ENCODE measurements at places on chromosomes 7 and 10.

DNA sequence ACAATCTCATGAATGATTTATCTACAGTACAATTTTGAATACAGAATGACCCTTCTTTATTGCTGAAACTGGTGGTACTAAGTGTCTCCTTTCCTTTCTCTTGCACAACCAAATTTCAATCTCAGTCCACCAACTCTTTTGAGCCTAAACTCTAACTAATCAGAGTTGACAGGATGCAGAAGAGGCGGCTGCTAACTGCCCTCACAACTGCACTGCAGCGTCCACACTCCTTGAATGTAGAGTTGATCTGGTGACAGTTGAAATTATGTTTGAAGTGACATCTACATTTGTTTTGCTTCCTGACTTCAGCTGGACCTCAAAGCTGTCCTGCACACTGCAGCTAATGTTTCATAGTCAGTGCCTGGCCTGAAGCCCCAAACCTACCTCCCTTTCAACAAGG lies 139.6 kb downstream of the ZMYND11 start:
- DNase-seq = no peak

DNA sequence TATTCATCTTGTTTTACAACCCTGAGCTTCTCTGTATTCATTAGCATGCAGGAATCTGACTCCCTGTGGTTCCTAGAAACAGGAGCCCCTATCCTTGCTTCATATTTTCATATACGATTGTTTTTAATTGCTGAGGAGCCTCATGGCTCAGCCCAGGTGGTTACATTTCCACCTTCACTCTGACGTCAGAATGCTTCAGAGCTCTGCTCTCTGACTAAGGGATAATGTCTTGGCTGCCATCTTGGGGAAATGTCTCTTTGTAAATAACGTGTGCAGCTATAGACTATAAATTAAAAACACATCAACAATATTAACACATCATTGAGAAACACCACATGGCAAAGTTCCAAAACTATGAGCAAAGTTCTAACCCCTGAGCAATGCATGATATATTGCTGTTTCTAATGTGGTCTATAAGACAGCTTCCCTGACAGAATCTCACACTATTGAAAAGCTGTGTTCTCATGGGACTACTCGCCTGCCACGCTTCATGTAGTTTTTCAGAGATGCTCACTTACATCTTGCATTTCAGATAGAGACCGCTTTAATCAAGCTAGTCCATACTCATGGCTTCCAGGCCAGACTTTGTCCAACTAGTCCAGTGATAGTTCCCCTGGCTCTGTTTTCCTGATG lies 227.0 kb downstream of the SORCS3 start:
- no peak for DNase-seq

GRCh38 chr7:83643739-83644138 lies 5.2 kb downstream of the SEMA3E start:
- no peak for DNase-seq

DNA sequence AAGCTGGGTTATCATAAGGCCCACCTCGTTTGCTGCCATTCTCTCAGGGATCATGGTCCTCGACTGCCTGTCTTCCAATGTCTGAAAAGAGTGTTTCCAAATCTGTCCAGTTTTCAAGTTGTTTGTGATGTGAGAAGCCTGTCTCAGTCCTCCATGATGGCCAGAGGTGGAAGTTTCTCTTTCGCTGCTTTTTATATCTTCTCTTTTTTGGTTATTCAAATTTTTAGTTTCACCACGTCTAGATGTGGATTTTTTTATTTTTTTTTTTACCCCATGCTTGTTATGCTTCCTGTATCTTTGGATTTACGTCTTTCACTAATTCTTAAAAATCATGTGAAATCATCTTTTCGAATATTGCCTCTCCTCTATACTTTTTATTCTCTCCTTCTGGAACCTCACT lies 6.1 kb upstream of the RBM33 start:
- DNase-seq = no peak

- no peak for DNase-seq
These were observed 173.6 kb upstream of the AKR1E2 start for GRCh38 chr10:4652111-4653010.

DNA sequence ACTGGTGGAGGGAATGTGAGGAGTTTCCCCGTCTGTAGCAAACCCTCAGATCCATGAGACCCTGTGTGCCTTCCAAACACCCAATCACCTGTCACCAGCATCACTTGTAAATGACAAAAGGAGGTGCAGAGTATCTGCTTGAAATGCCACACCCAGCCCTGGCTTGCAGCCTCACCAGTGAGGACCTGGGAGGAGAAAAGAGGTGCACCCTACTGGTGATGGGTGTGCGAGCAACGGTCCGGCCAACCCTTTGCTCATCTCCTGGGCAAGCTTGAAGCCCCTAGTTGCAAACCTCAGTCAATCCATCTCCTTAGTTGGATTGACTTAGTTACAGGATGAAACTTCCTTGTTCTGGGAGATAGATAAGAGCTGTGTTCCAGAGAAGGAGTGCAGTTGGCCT lies 62.4 kb upstream of the WAPL start:
- DNase-seq = no peak

DNA sequence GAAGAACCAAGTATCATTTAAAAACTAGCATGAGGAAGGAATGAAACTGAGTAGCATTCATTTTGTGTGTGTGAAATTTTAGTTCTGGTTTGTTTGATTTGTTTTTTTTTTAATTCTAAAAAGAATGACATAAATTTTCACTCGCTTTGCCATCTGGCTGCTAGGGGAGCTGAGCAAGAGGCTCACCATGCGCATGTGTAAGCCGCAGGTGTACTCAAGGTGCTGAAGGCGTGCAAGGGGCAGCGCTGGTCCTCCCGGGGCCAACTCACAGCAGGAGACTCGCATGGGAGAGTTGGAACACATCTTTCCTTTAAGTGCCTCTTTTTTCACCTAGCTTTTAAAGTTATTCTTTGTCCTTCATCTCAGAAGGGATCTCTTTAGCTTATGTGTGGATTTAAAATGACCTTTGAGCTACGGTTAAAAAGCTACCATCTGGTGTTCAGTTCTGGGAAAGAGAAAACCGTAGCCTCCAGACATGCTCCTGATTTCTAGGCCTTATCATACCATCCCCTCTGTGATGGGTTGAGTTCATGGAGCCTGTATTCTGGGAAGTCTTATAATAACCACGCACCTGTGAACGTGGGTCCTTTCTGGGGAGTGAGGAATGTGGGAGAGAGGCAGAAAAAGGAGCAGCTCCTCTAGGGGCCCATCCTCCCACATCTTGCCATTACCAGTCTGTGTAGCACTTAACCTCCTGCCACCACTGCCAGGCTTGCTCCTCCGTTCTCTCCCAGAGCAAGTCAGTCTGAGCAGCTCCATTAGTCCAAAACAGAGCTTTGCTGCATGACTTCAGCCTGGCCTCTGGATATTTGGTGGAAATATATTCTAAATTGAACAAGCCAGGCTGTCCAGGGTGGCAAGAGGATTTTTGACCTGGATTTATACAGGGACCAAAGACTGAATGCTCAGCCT lies 61.9 kb downstream of the KLHDC10 start:
- no peak for DNase-seq
